ENCODE measurements at places on chromosomes 16 and 17.

DNA sequence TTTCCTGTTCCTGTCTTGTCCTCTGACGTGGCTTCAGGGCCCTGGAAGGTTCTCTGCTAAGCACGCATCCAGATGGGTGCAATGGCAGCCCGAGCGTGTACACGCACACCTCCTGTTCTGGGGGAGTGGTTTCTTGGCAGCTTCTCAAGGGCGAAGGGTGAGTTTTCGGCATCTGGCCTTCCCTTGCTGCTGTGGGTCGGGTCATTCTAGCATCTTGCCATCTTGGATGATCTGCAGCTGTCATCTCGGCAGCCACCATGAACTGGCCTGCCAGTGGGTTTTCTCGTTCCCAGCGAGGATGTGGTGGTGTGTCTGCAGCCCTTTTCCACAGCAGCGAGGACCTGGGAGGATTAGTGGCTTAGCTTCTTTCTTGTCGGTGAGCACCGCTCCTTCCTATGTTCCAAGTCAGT, 10.6 kb downstream of the MSI2 start:
- DNase-seq = no peak

GRCh38 chr17:74512624-74513091, 18.6 kb downstream of the CD300LB start:
- no peak for DNase-seq

DNA sequence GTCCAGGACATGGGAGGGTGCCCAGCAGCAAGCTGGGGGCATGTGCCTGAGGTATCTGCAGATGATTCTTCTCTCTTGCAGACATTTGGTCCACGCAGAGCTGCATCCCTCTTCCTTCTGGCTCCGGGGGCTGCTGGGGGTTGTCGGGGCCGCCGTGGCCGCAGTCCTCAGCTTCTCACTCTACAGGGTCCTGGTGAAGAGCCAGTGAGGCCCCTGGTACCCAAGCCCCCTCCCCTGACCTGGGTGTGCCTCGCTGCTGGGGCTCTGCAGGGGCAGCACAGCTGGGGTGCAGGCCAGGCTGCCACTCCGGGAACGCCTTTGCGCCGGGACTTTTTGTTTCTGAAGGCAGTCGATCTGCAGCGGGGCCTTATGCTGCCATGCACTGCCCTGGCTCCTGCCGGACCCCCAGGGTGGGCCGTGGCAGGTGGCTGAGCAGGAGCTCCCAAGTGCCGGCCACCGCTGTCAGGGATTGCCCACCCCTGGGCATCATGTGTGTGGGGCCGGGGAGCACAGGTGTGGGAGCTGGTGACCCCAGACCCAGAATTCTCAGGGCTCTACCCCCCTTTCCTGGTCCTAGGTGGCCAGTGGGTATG, 2.0 kb upstream of the RHBDL1 start:
- DNase-seq = no peak

GRCh38 chr16:58128181-58128631, 975 bp downstream of the CFAP20 start:
- no peak for DNase-seq

DNA sequence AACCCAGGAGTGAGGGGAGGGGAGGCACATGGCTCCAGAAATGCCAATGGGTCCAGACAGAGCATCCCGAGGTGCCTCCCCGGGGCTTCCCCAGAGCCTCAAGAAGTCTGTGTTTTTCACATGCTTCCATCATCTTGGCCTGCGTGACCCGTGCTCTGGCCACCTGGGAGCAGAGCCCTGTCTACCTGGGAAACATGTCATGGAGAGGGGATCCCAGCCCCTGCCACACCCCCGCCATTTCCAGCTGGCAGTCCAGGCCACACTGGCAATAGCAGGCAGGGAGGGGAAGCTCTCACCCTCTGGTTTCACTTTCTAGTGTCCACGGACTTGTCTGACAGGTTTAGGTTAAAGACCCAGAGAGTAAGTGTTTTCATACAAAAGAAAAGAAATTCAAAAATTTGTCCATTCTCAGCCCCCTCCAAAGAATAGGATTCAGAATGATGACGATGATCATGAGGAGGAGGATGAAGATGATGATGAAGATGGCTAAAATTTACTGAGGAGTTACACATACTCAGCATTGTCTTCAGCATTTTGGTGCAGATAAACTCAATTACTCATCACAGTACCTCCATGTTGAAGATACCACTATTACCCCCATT, 9.0 kb downstream of the SMIM5 start:
- no peak for DNase-seq

- DNase-seq = no peak
Observed at GRCh38 chr17:69060822-69061221, at the start of gene ABCA9. ABCA9 (minus strand) TSS chr17:69060927; CDS start chr17:69051126, 9,801 bp downstream.

GRCh38 chr16:77063676-77064016, 127.3 kb upstream of the MON1B start:
- DNase-seq = no peak

DNA sequence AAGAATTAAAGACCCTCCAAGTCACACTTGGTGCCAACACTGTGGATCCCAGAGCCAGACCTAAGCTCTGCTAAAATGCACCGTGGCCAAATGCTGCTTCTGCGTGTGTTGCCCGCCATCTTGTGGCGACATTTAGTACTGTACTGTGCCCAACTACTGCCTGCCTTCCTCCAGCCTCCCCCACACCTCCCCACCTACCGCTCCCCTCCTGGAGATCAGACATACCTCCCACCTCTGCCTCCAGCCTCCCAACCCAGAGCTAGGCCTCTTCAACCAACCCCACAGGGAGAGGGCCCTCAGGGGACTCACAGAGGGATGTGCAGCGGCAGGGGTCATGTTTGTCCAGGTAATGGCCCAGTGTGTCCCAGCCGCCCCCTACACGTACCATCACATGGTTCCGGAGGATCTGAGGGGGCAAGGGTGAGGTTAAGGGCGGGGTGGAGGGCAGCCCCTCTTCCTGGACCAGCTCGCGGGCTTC, 5.5 kb downstream of the GAS2L2 start:
- DNase-seq = peak; percentile 81

GRCh38 chr16:84443166-84443802, 61.2 kb downstream of the MEAK7 start:
- DNase-seq = no peak
